Forelimb muscle (tissue), 1 donor: ENCODE measurements at places on chromosomes 1 and 21.

GRCh38 chr1:201172999-201173610, 17.5 kb upstream of the IGFN1 start:
- DNase-seq, result no peak

GRCh38 chr1:168970926-168971659, 135.4 kb upstream of the ATP1B1 start:
- DNase-seq, result no peak

DNA sequence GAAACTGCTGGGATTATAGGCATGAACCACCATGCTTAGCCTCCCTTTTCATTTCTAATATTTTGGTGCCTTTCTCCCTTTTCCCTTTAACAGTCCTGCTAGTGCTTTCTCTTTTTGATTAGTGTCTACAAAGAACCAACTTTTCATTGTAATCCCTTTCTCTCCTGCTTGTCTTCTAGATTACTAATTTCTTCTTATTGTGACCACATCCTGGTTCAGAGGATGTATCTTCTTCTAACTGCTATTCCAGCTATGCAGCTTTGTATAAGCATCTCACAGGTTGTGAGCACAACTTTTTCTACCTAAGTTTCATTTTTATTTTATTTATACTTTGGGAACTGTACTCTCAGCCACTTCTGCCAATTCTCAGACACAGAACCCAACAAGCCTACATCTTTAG, 14.7 kb downstream of the ZNF648 start:
- DNase-seq, result no peak

DNA sequence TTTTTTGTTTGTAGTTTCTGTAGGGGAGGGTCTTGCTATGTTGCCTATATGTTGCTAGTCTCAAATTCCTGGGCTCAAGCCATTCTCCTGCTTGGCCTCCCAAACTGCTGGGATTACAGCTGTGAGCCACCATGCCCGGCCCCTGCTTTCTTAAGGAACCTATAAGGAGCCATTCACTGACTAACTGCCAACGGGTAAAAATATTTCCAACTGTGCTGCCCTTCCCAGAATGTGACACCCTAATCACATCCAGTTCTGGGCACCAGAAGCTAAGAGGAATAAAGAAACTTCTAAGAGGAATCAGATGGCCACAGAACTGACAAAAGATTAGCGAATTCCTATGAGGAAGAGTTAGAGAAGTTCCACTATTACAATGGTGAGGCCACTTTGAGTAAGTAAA, 6.4 kb downstream of the SYPL2 start:
- DNase-seq, result no peak

DNA sequence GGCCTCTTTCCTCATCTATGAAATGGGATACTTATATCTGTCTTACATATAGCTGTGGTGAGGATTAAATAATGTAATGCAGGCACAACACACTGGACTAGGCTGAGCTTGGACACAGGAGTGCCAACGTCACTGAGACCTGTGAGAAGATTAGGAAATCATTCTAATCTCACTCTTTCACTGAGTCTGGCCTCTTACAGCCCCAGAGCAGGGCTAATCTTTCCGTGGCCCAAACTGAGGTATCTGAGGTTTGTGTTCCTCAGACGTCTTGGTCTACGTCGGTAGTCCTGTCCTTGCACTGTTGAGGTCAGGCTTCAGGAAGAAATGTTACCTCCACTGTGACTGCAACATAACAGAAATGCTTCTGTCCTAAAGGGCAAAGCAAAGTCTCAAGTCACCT, 22.6 kb upstream of the A3GALT2 start:
- DNase-seq, result no peak

DNA sequence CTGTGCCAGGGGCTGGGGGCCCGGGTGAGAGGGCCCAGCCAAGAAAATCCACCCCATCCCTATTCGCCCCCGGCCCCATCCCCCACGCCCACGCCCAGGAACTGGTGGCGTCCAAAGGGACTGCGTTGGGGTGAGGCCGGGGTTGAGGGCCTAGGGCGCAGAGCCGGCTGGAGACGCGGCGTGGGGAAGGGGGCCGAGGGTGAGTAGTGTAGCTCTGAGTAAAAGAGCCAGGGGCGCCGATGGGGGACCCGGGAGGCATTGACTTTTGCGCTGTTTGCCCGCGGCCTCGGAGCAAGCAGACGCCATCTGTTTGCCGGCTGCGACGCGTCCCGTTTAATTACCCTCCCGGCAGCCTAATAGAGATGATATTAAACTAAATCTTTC, 3.5 kb upstream of the DMRTA2 start:
- DNase-seq, result no peak

- no peak for DNase-seq
Measured at GRCh38 chr1:72218141-72218739, 64.1 kb downstream of the NEGR1 start.

GRCh38 chr1:210516697-210517459, 188.2 kb downstream of the HHAT start:
- no peak for DNase-seq
